NCI-H524 treated with DMSO at 0.1 percent for 48 hours (cell line): ENCODE measurements at places on chromosomes 5 and 9.

GRCh38 chr5:154520861-154521453 lies 42.9 kb upstream of the HAND1 start:
- DNase-seq: no peak

- no peak for DNase-seq
Observed at GRCh38 chr9:27293996-27294395, 3.0 kb downstream of the EQTN start.

DNA sequence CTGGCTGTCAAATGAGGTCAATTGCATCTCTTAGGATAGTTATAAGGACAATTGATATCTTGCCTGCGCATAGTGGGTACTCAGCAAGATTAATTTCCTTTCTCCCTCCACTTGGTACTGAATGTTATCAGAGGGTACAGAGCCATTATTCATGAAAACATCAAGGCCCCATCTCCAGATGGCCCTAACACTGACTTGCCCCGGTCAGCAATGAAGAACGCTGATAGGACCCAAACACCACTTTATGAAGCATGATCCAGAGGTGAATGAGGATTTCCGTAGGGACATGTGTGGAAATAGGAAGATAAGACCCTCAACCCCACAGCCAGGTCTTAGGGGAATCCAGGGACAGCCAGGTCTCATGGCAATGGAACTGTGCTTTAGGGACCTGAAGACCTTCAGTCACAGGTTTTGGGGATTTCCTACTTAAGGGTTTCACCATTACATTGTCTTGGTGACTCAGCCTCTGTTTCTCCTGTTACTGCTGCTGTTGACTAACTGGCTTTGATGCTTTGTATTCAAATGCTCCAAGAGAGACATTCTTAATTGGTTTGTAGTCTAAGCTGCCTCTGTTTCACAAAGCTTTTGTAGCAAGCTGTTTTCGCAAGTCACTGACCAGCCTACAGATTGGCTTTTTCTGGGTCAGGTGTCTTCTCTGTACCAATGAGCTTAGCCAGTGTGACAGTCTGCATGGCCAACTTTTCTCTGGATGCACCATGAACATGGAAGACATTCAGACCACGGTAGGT lies 35.3 kb upstream of the IQGAP2 start:
- no peak for DNase-seq

GRCh38 chr5:56638061-56638621 lies 177.2 kb upstream of the MAP3K1 start:
- no peak for DNase-seq

GRCh38 chr5:112793201-112793600 lies 55.5 kb downstream of the APC start:
- no peak for DNase-seq

- DNase-seq: peak; percentile 7
Observed at GRCh38 chr5:139422307-139422893, 16.9 kb downstream of the DNAJC18 start.

DNA sequence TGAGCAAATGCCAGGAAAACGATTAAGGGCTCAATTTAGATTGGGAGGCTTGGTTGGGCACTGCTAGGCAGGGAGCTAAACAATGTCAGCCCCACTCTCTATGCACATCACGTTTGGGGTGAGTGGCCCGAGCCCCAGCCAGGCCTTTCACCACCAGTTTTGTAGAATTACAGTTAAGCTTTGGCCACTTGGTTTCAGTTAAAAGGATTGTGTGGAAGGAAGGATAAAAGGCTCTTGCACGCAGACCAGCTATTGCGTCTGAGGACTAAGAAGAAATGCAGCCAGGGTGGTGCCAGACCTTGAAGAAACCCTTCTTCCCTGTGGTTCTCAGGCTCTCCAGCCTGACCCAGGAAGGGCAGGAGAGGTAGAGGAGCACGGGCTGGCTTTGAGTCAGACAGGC lies 125.3 kb upstream of the SLC44A1 start:
- DNase-seq: no peak

- no peak for DNase-seq
Observed at GRCh38 chr5:177296581-177296980, 6.9 kb downstream of the RAB24 start.

- no peak for DNase-seq
Observed at GRCh38 chr9:72390907-72391306, 25.9 kb upstream of the ZFAND5 start.

- DNase-seq: no peak
Observed at GRCh38 chr5:115542086-115542485, 2.5 kb downstream of the FEM1C start.

DNA sequence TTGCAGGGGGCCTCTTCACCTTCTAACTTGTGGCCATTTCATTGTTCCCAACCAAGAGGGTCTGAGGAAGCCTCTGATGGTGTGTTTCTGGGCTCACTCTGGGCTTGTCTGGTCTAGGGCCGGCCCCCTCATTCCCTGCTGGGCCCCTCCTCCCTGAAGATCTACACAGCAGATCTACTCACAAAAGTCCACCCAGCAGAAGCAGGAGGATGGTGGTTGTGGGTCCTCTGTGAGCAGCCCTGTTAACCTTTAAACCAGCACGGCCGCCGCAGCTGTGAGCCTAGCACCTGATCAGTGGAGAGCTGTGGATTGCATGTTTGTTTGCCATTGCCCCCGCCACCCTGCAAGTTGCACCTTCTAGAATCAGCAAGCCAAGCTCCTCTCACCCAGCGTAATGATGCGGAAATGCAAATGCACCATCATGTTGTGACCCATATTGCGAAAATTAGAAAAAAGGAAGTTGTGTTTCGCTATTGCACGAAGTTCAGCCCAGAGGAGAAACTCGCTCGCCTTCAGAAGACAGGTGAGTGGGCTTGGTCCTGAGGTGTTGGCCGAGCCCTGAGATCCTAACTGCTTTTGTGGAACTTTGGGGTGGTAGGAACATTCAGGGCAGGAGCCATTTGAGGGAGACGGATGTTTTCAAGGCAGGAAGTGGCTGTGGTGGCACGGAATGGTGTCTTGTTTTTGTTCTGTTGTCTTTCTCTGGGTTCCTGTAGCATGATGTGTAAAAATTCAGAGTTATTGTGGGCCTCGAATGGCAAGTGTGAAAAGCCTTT lies 16.7 kb downstream of the FGD3 start:
- DNase-seq: no peak
